ENCODE measurements at places on chromosomes 11 and 22.

DNA sequence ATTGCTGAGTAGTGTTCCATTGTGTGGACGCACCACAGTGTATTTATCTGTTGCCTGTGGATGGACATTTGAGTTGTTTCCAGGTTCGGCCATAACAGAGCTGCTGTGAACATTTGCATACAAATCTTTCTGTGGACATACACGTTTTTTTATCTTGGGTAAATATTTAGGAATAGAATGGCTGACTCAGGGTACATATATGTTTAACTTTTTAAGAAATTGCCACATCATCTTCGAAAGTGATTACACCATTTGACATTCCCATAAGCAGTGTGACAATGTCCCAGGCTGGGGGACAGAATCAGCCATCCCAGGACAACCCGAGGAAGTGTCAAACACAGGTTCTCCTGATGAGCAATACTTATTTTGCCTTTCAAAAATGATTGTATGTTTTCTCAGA is 87.9 kb downstream of the OSBP2 start:
- no peak for DNase-seq
- no peaks in the 10 kb centered on the region for H3K27me3 ChIP-seq
- H3K27ac ChIP-seq, result no peak overlapping the region
- H3K4me1 ChIP-seq, result no peaks in the 10 kb centered on the region
- H3K36me3 ChIP-seq, result no peaks in the 10 kb centered on the region

DNA sequence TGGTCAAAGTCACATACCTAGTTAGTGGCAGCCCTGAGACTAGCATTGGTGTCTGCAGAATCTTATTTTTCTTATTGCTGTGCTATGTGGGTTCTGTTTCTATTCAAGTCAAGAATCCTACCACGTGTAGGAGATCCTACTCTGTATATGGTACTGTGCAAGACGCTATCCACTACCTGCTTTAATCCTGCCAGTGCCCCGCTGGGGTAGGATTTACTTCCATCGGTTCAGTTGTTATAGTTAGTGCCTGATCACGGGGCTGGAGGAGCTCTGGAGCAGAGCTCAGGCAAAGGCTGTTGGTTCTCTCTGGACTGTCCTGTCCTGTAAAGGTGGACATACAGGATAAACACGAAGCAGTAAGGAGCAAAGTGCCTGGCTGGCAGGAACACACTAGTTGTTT is 167.9 kb downstream of the NTM start:
- DNase-seq, result no peak
- no peaks in the 10 kb centered on the region for H3K4me1 ChIP-seq
- H3K4me3 ChIP-seq, result no peak overlapping the region
- no peaks in the 10 kb centered on the region for H3K36me3 ChIP-seq

- H3K27me3 ChIP-seq, result peaks cover 88% of the 10 kb centered on the region
- peak within 1 kb of the TSS; percentile 56 for H3K27ac ChIP-seq
- no peak for DNase-seq
- peaks cover 13% of the 10 kb centered on the region for H3K4me1 ChIP-seq
- peak within 1 kb of the TSS; percentile 78 for H3K4me3 ChIP-seq
These were observed at the start of gene KCNJ5 for GRCh38 chr11:128890543-128891368. TSS of gene KCNJ5 (plus strand) at chr11:128891356. CDS start at chr11:128911274, 19,918 bp downstream.

- H3K4me1 ChIP-seq, result peaks cover 4% of the 10 kb centered on the region
- H3K4me3 ChIP-seq, result no peak overlapping the region
- peaks cover 22% of the 10 kb centered on the region for H3K27me3 ChIP-seq
- no peak overlapping the region for H3K27ac ChIP-seq
These were observed 56.8 kb downstream of the SLC1A2 start for GRCh38 chr11:35362521-35362980.

DNA sequence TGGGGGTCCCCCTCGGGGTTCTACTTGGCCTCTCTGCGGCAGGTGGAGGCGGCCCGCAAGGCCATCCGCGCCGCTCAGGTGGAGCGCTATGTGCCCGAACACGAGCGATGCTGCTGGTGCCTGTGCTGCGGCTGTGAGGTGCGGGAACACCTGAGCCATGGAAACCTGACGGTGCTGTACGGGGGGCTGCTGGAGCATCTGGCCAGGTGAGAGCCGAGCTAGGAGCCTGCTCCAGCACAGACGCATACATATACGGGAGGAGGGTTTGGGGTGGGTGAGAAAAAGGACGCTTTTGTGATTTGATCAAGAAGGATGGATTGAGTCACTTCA is 415 bp downstream of the CENATAC start:
- H3K27ac ChIP-seq, result peak overlapping the region; percentile 98
- peaks cover 51% of the 10 kb centered on the region for H3K36me3 ChIP-seq
- H3K4me3 ChIP-seq, result peak overlapping the region; percentile 95
- peaks cover 26% of the 10 kb centered on the region for H3K4me1 ChIP-seq
- H3K27me3 ChIP-seq, result no peaks in the 10 kb centered on the region

- no peak overlapping the region for H3K27ac ChIP-seq
- peaks cover 12% of the 10 kb centered on the region for H3K27me3 ChIP-seq
- DNase-seq, result no peak
These were observed 228.8 kb downstream of the GRIK4 start for GRCh38 chr11:120740380-120740779.

DNA sequence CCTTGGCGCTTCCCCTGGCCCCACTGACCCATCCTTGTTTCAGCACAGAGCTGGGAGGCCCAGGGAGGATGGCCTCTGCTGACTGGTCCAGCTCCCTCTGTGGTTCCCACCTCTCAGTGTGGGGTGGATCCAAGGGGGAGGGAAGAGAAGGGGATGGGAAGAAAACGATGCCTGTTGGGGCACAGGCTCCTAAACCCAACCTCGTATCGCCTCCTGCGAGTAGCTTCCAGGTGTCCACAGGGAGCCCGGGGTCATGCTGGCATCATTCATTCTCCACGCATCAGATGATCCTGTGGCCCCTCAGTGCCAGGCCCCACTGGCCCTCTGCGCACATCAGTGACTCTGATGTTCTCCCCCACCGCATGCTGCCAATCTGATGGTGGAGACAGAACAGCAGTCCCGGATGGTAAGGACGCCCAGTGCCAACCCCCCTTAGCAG is 5.1 kb downstream of the MYEOV start:
- H3K27ac ChIP-seq, result peak overlapping the region; percentile 88
- peaks cover 28% of the 10 kb centered on the region for H3K36me3 ChIP-seq
- H3K4me1 ChIP-seq, result peaks cover 45% of the 10 kb centered on the region
- peak overlapping the region; percentile 73 for H3K4me3 ChIP-seq
